Hematopoietic multipotent progenitor cell (in vitro differentiated cells): ENCODE measurements at places on chromosomes 3 and 15.

- DNase-seq: no peak
Observed at GRCh38 chr3:129409541-129409940, 18.9 kb downstream of the EFCAB12 start.

- no peak for DNase-seq
Observed at GRCh38 chr3:2950159-2950558, 160.0 kb downstream of the IL5RA start.

DNA sequence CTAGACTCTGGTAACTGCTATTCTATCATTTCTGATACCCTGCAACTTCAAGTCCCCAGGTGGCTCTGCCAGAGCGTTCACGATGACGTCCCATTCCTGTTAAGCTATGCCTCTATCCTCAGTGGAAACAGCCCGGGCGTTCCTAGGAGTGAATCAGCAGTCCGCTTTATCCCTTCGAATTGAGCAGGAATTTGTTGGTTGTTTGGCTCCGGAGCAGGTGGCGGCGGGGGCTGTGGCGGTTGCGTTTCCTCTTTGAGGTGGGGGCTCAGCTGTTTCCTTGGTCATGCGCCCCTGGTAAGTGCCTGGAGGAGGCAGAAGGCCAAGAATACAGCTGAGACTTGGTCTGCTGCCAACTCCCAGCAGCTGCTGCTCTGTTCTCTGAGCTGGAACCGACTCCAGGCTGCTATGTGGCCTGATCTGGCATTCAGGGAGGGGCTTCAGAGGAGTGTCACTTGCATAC is 25.2 kb downstream of the ARPP21 start:
- no peak for DNase-seq

DNA sequence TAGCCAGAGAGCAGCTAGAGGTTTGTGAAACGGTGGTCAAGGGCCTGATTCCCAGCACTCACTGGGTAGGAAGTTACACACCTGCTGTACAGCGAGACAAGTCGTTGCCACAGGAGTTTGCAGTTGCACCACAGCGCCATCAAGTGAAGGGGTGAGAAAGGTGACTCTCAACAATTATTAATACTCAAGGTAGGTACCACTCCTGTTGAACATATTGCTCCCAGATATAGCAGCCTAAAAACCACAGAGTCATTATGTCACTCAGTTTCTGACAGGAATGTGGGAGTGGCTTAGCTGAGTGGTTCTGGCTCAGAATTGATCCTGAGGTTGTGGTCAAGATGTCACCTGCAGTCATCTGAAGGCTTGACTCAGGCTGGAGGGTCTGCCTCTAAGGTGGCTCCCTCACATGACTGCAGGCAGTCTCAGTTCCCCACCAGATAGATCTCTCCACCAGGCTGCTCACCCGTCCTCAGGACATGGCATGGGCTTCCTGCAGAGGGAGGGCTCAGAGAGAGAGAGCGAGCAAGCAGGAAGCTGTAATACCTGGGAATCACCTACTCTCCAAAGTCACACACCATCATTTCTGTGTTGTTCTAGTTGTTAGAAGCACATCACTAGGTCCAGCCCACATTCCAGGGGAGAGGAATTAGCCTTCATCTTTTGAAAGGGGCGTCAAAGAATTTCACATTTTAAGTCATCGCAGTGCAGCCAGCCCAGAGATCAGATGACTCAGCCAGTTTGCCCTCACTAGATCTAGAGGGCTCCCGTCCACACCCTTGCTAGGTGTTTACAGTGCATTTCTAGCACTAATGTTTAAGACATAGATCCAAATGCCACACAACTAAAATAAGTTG is 17.0 kb upstream of the ANO10 start:
- DNase-seq: no peak

- DNase-seq: no peak
Observed at GRCh38 chr15:63294359-63294758, 17.0 kb downstream of the APH1B start.

DNA sequence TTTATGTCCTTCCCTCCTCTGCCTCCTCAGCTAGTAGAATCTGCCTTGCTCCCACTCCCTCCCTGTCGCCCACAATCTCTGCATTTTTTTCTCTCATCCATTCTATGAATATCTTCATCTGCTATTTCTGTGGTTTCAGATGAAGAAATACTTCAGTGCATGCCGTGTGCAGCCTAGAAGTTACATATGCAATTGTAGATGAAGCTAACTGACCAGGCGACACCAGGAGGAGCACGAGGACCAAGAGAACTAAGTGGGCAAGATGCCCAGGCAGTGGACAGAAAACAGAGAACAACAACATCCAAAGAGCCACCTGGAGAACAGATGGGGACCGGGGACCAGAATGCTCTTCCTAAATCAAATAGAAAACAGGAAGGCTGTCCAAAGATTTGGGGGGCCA is 121.4 kb upstream of the ATP11B start:
- no peak for DNase-seq

DNA sequence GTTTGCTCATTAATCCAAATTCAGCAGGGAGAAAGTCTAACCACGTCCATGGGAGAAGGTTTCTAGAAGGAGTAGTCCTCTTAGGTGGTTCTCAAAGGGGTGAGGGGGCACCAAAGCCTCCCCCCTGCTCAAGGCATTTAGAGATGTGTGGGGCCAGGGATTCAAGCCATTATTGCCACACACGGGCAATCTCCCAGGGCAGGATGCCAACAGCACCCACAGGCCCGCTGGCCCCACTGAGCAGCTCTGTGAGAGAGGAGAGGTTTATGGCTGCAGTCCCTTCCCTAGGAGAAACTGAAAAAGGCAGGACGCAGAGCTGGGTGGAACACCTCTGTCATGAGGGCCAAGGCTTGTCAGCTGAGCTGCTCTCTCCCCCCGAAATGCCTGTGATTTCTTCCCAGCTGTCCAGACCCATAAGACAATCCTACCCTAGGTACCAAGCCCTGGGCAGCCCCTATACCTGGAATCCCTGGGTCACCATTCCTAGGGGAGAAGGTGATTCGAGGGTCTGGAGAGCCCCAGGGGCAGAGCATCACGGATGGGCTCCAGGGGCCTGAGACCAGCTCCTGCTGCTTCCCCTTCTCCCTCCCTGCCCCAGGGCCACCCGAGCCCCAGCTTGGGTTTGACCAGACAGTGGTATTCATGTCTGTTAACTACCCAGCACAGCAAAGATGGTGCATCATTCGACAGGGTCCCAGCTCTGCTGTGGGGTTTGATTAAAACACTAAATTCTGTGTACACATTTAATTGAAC is 39.0 kb downstream of the WHAMM start:
- DNase-seq: no peak
